ENCODE measurements at places on chromosomes 16 and 17.

DNA sequence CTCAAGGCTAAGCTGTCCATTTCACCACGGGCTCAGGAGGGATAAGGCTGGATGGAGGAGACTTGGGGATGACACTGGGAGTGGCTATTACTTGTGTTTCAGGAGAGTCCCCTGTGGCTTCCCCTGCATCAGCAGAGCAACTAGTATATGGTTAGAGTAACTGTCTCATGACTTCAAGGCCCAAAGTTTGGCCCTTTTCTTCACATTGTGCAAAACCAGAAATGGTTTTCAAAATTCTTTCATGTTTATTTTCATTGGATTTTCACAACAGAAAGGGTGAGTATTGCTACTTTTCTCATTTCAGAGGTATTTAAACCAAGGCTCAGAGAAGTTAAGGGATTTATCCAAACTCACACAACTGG, 18.1 kb upstream of the TAC4 start:
- no peak for DNase-seq

DNA sequence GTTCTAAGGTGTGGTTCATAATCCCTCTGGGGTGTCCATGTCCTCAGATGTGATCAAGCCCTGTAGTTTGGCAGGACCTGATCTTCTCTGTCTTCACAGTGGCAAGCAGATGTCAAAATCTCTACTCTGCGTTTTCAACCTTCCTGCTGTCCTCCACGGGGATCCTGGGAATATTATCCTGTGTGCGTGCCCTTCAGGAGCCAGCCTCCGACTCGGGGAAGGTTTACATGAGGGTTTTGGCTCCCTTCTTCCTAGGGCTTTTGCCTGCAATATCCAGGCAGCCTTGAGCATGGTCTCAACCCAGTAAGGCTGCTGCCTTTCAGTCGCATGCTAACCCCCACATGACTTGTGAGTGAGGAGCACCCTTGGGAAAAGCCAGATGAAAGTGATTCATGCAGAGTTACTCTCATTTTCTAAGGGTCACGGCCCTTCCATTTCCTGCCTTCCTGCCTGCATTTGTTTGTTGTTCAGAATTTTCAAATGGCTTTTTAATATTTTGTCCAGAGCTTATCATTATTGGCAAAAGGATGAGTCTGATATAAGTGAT, 202.2 kb upstream of the CHMP6 start:
- DNase-seq = no peak

DNA sequence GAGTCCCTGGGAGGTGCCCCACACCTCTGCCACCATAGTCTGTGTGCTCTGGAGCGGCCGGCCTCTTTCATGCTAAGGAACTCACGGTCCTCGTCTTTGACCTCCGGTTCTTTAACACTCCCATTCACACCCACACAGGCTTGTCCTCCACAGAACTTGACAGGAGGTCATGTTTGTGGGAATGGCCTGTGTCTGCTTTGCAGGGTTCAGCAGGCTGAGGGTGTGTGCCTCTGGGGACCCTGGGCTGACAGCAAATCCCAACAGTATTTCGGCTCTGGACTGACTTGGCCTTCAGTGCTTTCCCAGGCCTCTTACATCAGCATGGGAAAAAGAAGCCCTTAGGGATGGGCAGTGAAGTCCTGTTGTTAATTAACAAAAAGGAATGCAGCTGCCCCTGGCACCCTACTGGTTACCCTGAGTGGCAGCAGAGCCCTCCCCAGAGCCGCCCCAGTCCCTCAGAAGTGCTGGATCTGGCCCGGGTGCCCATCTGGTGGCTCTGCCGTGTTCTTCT, 35.4 kb upstream of the ADORA2B start:
- no peak for DNase-seq

- DNase-seq = no peak
Measured at GRCh38 chr16:50681021-50681885, at the start of gene SNX20. Gene SNX20, minus strand, starts transcription at chr16:50681312. Its CDS starts 3,786 bp downstream, at chr16:50677526.

GRCh38 chr17:36510636-36511035, 24.0 kb downstream of the MYO19 start:
- DNase-seq = no peak
